BJ (cell line): ENCODE measurements at places on chromosomes 6 and 20.
A peak's percentile ranks its signal among the peaks of the same experiment; 100 is the strongest.

GRCh38 chr6:151430886-151431285 lies 21.0 kb downstream of the RMND1 start:
- no peak for DNase-seq

DNA sequence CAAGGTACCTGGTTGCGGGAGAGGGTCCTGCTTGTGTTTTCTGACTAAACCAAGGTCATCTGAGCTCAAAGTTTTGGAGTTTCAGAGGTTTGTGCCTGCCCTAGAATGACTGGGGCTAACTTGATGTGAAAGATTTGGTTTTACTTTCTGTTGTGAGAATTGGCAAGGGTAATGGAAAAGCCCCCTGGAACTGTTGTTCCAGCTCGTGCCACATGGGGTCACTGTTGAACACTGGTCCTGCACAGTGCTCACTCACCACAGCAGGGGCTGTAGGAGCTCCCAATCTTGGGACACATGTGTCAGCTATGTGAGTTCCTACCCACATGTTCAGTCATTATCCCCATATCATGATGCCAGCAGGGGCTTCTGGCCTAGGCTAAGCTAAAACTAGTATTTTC lies 6.5 kb downstream of the TGM6 start:
- no peak for DNase-seq

- no peak for DNase-seq
These were observed 192.2 kb upstream of the EXOC2 start for GRCh38 chr6:885051-885590.

- DNase-seq: no peak
These were observed 72.0 kb upstream of the SCGN start for GRCh38 chr6:25579902-25580495.

- no peak for DNase-seq
These were observed 1034.9 kb downstream of the EYS start for GRCh38 chr6:64672131-64672530.

DNA sequence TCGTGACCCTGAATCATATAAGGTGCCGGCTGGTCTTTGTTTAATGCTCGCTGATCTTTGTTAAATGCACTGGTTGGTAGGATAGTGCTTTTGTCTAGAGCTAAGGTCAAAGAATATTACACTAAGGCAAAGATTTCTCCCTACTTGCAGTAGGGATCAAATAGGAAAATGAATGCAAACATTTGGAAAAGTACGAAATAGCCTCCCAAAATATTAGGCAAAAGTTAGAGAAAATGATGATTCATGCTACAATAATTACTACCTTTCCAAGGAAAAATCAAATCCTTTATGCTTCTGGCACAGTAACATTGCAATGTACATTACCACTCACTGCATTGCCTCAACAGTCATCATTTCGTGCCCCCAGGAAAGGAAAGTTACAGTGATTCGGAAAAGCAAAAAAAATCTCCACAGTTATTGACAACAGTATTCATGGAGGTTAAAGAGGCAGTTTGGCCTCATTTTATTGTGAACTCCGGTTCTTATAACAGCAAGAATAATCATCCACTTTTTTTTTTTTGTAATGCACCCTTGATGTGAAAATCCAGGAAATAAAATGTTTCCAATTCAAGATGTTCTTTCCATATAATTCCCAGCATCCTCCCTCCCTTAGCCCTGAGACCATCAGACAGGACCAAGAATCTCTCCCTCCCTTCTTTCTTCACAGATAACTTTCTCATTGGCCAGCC lies 61.7 kb upstream of the ZMYND8 start:
- DNase-seq: no peak

DNA sequence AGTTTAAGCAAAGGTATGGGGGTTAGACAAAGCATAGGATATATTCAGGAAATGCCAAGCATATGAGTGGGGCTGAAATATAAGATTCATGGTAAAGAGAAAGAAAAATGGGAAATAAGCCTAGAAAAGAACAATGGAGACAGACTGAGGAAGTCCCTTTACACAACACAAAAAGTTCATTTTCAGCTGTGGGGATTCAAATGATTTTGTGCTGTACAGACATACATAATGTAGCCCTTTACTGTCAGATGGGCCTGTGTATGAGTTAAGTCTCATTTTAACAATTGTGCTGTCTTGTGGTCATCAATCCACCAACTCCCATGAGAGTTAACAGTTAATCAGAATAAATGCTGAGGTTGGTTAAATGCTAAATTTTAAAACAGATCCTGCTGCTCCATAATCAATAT lies 37.2 kb downstream of the REV3L start:
- DNase-seq: no peak

GRCh38 chr20:7856756-7857155 lies 83.5 kb downstream of the HAO1 start:
- DNase-seq: no peak

DNA sequence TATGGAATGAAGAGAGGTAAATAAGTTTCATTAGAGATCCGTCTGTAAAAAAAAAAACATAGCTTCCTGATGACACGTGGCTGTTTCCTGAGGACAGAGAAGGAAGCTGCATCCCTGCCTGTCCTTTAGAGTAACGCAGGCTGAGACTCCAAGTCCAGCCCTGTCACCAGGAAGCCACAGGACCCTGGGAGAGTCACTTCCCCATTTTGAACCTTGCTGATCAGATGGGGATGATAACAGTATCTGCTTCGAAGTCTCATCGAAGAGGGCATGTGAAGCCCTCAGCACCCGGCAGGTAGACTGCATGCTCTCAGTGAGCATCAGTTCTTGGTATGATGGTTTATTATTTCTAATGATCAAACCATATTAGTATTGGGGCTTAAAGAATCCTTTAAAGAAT lies 139.1 kb upstream of the KCNG1 start:
- DNase-seq: no peak

DNA sequence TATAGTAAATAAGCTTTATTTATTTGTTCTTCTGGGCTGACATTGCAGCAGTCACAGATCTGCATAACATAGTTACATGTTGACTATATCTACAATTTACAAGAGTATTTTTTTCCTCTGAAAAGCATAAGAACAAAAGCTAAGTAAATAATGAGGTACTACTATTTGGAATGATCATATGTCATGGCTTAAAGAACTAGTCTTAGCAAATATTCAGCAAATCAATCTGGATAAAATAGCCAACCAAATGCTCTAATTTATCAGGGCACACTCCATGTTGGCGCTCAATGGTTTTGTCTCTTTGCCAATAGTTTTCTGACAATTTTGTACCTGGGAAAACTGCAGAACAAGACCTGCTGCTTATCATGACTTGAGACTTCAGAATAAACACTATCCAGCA lies 233.4 kb upstream of the RIN2 start:
- no peak for DNase-seq

GRCh38 chr6:105591053-105591452 lies 188.2 kb upstream of the PREP start:
- no peak for DNase-seq

- no peak for DNase-seq
These were observed 7.2 kb downstream of the BHLHE23 start for GRCh38 chr20:62999580-62999979.

- DNase-seq: no peak
These were observed 239.9 kb upstream of the CEP162 start for GRCh38 chr6:84467296-84467695.

DNA sequence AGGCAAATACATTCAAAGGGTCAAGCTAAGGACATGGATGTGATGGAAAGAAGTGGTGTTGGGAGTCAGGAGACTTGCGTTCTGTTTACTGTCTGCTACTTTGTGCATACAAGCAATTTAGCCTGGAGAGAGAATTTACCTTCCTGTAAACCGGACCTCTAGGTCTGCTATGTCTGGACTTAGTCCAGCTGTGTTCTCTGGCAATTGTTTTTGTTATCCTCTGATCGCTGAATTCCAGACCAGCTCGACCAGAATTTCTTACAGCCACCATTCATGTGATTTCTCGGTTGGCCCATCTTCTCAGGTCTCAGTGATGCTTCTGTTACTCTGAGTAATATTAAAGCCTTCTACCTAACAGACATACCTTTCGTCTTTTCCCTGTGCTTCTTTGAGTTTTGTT lies 75.2 kb downstream of the LRRC1 start:
- no peak for DNase-seq

DNA sequence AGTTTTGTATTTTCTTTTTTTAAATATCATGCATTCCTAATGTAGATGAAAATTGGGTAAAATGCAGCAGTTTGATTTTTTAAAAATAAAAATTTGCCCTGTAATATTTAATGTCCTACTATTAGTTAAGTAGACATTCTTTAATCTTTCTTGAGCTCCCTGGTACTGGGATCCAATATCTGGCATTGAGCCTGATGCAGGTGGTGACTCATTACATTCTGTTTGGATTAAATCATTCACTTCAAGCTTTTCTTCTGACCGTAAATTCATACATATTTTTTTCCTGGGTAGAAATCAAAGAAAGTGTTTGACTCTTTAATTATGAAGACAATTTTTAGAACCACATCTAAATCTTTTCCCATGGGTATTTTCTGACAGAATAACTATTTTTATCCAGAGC lies 768.8 kb upstream of the SLC35B3 start:
- peak; percentile 39 for DNase-seq

GRCh38 chr6:53915026-53915691 lies 120.4 kb downstream of the LRRC1 start:
- no peak for DNase-seq

DNA sequence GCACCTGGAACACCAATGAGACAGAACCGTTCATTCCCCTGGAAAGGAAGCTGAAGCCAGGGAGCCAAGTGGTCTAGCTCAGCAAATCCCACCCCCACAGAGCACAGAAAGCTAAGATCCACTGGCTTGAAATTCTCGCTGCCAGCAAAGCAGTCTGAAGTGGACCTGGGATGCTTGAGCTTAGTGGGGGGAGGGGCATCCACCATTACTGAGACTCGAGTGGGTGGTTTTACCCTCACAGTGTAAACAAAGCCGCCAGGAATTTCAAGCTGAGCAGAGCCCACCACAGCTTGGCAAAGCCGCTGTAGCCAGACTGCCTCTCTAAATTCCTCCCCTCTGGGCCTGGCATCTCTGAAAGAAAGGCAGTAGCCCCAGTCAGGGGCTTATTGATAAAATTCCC lies 53.1 kb downstream of the KIF16B start:
- DNase-seq: no peak

DNA sequence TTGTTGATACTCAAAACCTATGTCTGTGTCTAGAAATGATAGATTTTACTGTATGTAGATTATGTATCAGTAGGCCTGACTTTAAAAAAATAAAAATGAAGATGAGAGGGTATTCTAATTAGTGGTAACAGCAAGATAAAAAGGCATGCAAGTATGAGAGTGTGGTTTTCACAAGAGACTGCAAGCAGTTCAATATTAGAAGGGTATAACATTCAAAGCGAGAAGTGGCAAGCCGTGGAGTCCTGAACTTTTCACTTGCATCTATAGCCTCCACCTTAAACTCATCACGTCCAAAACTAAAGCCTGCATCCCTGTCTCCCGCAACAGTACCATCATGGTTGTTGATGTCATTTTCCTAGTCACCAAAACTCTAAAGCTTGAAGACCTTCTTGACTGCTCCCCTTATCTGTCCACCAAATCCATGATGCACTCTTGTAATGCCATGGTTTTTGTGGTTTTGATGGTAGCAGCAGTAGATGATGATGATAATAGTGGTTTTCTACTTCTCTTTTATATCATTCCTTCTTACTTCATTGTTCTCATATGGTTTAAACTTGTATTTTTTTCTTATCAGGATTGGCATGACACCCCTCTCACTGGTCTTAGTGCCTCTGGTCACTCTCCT lies 9.2 kb upstream of the CGA start:
- DNase-seq: no peak

- DNase-seq: peak; percentile 83
These were observed 932.7 kb downstream of the TFAP2A start for GRCh38 chr6:9482030-9482738.

DNA sequence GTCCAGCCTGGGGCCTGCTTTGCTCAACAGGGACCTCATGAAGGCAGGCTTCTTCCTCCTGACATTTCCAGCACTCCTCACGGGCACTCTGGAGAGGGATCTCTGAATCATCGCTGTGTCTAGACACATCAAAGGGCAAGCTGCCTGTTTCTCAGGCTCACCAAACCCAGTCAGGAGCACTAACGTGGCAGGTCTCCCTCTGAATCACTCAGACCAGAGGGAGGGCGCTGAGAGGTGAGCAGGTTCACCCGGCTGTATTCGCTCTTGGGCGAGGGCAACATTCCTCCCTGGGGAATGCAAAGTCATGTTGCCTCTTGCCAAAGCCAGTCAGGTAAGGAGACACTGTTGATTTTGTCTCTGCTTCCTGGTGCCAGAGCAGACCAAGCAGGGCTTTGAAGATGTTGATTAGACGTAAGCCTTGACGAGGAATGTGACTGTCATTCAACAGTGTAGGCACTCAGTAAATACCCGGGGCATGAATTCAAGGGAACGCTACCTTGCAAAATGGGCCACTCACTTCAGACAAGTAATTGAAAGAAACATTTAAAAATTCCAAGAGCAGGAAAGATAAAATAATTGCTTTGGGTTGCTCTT lies 50.1 kb downstream of the CYP24A1 start:
- peak; percentile 92 for DNase-seq

DNA sequence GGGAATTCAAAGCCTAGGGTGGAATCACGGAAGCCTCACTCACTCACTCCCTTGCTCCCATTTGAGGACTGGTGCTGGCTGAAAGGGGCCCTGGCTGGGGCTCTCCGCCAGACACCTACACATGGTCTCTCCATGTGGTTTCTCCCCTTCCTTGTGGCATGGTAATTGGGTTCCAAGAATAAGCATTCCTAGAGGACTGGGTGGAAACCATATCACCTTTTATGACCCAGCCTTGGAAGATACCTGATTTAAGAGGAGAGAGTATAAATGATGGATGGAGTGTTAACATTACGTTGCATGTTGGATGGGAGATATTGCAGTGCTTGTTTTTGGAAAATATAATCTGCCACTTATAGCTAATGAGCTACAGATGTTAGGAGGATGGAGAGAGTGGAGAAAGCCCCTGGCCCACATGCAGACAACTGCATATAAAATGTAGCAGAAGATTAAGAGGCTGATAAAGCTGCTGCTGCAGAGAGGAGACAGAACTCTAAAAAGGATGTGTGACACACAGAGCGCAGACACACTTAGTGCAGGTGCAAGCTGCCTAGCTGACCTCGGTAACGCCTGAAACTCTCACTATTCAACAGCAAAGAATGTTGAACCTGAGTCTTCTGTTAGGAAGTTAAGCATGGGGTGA lies 23.3 kb upstream of the CDKN1A start:
- DNase-seq: no peak

DNA sequence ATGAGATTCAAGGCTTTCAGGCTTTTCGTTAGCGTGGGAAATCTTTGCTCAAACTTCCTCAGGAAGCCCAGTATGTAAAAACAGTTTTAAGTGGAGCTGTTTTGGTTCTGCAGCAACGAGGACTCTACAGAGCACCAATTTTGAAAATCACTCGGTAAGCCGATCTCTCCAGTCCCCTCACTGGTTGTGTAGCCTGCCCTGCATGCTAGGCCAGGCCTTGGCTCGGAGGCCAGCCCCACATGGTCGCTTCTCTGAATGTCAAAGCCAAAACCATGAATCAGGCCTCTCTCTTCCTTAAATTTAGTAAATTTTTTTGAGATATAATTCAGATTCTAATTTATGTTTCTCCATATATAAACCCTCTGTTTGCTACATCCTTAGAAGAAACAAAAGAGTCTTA lies 108.0 kb downstream of the CHD6 start:
- no peak for DNase-seq

- DNase-seq: no peak
These were observed 99.3 kb downstream of the AIG1 start for GRCh38 chr6:143160015-143160414.

GRCh38 chr20:40711079-40711478 lies 22.0 kb upstream of the MAFB start:
- DNase-seq: no peak
